ENCODE measurements at places on chromosomes 7 and 10.

- no peak for DNase-seq
Observed at GRCh38 chr10:58451193-58451889, 61.3 kb upstream of the BICC1 start.

GRCh38 chr7:68629-69028, 123.7 kb upstream of the FAM20C start:
- DNase-seq: no peak

GRCh38 chr7:94440451-94441039, 45.9 kb downstream of the COL1A2 start:
- no peak for DNase-seq

DNA sequence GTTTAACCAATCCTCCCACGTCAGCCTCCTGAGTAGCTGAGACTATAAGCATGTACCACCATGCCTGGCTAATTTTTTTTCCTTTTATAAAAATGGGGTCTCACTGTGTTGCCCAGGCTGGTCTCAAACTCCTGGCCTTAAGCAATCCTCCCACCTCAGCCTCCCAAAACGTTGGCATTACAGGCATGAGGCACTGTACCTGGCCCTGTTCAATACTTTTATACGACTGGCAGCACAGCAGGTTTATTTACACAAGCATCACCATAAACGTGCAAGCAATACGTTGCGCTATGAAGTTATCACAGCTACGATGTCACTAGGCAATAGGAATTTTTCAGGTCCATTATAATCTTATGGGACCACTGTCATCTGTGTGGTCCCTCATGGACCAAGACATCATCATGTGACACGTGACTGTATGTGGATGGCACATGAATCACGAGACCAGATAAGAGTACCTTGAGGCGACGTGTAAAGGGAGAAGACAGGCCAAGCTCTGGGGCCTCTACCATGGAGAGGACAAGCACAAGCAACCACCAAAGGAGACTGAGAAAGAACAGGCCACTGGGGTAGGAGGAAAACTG, 34.5 kb upstream of the SLC18A3 start:
- DNase-seq: no peak

GRCh38 chr7:28850699-28851098, 107.4 kb downstream of the TRIL start:
- DNase-seq: no peak

- no peak for DNase-seq
Observed at GRCh38 chr10:4073912-4074311, 288.9 kb upstream of the KLF6 start.

DNA sequence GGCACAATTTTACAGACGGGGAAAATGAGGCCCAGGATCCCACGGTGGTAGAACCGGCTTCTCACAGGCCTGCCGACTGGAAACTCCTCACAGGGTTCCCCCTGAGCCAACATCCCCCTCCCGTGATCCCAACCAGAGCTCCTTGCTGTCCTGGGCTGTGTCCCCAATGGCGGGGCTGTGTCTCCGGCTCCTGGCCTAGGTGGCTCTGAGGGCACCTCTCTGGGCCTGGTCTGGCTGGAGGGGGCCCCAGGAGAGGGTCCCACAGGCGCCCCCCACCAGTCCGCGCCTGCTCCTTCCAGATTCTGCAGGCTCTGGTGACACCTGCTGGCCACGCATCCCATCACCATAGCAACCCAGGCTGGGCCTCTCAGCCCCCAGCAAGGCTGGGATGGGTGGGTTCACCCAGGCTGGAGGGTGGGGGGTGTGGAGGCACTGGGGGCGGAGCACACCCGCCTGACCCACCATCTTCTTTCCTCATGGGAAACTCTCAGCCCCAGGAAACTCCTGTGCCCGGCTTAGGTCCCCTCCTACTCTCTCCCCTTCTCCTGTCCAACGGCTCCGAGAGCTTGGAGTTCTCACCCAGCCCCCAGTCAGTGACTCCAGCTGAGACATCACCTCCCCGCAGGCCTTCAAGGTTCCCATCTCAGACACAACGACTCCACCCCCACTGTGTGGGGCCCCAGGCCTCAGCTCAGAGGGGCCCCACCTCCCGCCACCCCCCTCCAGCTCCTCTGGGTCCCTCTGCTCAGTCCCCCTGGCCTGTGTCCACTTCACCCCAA, 27.1 kb upstream of the TNRC18 start:
- DNase-seq: no peak

- DNase-seq: no peak
Observed at GRCh38 chr10:101241840-101242707, 12.8 kb upstream of the LBX1 start.

DNA sequence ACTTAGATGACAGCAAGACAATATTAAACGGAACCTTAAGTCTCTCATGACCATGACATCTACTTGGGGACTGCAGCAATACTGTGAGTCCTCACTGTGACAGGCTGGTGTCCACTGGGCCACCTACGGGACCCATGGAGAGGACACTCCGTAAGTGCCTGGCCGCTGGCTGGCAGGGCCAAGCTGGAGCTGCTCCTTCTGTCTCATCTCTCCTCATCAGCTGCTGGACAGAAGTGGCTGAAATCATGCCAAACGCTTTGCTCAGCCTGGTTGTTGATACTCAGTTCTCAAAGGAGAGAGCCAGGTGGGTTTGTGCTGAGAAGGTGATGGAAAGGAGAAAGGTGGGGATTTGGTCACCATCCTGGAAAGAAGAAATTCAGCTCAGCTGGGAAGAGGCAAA, 33.3 kb downstream of the AFAP1L2 start:
- no peak for DNase-seq

- DNase-seq: no peak
Observed at GRCh38 chr7:52325237-52325636, 710.2 kb upstream of the POM121L12 start.

GRCh38 chr10:14153570-14154055, 177.1 kb downstream of the FRMD4A start:
- no peak for DNase-seq

- no peak for DNase-seq
Observed at GRCh38 chr10:1483826-1484225, 253.5 kb downstream of the ADARB2 start.

- no peak for DNase-seq
Observed at GRCh38 chr7:85292908-85293576, 106.2 kb upstream of the SEMA3D start.

- DNase-seq: no peak
Observed at GRCh38 chr10:126475074-126475691, 86.9 kb upstream of the ADAM12 start.

- DNase-seq: no peak
Observed at GRCh38 chr10:89391907-89392756, at the start of gene IFIT1. Gene IFIT1, plus strand, starts transcription at chr10:89392623. Its CDS starts 90 bp downstream, at chr10:89392713.

DNA sequence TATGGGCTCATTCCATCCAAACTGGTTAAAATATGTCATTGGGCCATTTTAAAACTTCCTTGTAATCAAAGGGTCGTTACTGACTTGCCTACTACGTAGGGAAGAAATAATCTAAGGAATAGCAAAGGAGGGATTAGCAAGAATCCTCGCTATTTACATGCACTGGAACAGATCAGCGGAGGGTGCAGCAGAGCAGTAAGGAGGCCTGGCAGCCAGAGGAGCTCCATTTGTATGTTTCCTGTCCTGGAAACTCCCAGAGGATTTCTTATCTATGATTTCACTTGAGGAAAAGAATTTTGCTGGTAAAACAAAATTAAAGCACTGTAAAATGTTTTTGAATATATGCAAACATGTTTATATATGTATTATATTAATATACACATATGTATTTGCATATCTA, 107.3 kb downstream of the TPK1 start:
- DNase-seq: no peak

DNA sequence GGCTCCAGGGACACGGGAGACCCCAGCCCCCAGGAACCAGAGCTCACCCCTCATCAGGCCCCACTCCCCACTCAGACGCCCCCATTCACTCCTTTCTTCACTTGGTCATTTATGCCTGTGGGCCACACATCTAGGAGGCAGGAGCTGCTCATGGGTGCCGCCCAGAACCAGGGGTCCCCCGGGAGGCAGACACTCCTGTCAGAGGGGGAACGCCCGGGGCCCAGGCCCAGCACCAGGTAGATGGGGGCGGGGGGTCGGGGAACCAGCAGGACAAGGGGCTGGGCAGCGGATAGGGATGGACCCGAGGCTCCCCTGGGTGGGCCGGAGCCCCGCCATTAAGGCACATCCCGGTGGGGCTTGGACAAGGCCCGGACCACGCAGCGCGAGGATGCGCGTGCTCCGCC, 11.8 kb downstream of the CALY start:
- DNase-seq: no peak

- no peak for DNase-seq
Observed at GRCh38 chr10:130954326-130954905, 357.1 kb downstream of the TCERG1L start.

- DNase-seq: no peak
Observed at GRCh38 chr7:157007470-157008066, 2.9 kb downstream of the MNX1 start.

- DNase-seq: no peak
Observed at GRCh38 chr7:107592361-107593024, 12.4 kb downstream of the BCAP29 start.

DNA sequence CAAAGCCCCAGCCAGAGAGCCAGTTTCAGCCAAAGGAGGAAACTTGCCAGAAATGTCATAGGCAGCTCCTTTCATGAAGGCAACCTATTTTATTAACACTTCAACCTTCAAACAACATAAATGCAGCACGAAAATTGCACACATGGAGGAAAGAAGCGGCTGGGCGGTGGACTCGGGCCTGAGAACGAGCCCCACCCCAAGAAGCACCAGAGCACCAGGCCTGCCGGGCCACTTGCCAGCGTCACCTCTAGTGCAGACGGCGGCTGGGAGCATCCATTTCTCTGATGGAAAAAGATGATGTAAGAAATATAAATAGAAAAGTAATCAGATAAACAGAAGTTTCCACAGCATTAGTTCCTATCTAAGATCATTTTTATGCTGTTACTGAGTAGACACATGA, 100.0 kb downstream of the TCERG1L start:
- no peak for DNase-seq

DNA sequence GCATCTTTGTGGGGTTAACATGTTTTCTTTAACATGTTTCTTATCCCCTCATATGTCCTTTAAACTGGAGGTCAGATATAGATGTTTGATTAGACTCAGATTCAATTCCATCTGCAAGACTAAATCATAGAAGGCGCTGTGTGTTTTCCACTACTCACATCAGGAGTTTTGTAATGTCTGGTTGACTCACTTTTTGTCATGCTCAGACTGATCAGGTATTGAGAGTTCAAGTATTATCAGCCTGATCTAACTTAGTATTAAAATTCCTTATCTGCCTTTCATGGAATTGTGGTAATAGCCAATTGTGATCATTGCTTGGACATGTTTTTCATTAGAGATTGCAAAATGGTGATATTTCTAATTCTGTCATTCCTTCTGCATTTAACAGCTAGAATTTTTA, 30.2 kb downstream of the ENTPD7 start:
- DNase-seq: no peak

DNA sequence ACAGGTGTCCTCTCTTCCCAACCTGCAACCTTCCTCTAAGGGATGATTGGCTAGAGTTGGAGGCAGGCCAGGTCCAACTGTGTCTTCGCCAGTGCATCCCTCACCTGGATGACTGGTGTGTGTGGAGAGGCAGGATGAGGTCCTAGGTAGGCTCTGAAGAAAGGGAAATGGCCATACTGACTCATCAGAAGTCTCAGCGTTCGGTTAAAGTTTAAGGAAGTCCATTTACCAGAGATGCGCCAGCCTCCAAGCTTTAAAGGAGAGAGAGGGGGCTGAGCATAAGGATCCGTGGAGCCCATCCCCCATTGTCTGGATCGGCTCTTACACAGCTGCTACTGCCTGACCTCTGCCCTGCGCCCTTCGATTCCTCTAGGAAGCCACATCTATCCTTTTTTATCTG, 4.4 kb downstream of the KEL start:
- no peak for DNase-seq

DNA sequence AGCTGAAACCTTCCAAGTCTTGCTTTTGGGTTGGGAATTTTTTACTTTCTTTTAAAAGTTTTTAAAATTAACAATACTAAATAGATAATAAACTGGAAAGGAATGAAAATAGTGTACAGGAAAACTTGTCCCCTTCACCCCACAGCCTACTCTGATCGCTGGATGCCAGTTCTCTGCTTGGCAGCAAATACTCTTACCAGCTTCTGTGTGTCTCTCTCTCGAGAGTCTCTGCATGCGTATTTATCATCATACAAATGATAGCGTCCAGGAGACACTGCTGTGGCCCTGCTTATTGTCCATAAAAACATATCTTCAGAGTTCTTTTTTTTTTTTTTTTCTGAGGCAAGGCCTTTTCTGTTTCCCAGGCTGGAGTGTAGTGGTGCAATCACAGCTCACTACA, 101.5 kb downstream of the CCNY start:
- DNase-seq: no peak

DNA sequence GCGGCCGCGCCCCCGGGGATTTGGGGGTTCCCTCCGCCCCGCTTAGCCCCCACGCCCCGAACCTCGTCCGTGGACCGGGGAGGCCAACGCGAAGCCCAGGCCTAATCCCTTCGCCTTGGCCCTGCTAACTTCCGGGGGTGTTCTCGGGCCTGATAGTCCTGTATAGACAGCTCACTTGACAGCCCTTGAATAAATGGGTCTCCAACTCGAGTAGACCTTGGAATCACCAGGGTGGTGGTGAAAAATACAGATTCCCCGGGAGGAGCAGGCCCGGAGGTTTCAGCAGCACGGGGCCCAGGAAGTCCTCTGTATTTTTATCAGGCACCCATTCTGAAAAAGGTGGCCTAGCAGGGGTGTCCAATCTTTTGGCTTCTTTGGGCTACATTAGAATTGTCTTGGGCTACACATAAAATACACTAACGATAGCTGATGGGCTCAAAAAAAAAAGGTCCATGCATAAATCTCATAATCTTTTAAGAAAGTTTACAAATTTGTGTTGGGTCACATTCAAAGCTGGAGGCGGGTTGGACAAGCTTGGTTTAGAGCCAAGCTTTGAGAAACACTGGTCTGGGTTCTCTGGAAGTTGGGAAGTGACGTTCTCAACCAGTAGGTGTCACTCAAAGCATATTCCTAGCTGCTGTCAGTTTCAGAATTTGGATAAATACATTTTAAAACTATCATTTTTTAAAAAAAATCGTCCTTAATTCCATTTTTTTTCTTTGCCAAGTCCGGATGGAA, 221.7 kb downstream of the PHTF2 start:
- DNase-seq: no peak

DNA sequence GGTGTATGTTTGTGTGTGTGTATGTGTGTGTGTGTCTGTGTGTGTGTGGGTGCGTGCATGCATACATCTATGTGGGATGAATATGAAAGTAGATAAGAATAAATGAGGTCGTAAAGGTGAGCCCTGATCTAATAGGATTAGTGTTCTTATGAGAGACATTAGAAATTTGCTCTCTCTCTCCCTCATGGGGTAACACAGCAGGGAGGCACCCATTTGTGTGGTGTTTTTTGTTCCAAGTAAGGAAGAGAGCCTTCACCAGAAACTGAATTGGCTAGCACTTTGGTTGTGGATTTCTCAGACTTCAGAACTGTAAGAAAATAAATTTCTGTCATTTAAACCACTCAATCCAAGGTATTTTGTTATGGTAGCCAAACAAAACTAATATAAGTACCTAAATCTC, 353.7 kb upstream of the CHRM2 start:
- no peak for DNase-seq

DNA sequence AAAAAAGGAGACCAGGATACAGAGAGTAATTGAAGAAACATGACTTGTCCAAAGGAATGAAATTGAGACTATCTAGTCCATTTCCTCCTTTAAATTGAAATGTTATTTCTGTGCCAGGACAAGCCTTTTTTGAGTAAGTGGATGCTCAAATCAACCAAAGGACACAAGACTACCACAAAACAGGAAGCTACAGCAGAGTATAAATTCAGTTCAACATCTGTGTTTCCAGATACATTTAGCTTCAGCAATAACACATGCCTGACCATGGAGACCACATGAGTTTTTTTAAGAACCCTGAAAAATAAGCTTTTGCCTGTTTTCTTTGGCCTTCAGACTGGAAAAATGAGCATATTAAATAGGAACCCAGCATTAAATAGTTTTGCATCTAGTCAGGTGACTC, 707.5 kb downstream of the ZWINT start:
- no peak for DNase-seq
